ENCODE measurements at places on chromosomes 2 and 18. TPM values are rescaled to one million over a fixed set of nuclear protein-coding genes. Genes with fewer than 3 reads are reported as not detected.

CCDC178 gene
- not detected for polyA plus RNA-seq

RNU2-63P gene
- not detected for polyA plus RNA-seq

DNA sequence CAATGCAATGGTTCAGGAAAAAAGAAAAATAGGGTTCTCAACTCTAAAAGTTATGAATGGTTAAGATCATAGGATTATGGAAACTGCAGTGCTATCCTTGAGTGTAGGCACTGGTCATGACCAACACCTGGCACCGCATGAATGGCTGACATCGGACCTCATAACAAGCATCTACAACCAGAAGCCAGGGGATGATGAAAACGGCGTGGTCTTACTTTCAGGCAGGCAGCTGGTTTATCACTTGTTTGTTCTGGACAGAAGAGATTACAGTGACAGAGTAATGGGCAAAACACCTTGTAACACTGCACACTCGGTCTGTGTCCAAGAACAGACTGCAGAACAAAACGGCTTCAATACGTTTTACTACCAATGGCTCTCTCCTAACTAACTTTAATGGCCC lies 132.8 kb downstream of the STK39 start:
- DNase-seq = no peak
- no peaks in the 10 kb centered on the region for H3K36me3 ChIP-seq
- H3K27ac ChIP-seq = no peak overlapping the region
- H3K27me3 ChIP-seq = no peaks in the 10 kb centered on the region
- peaks cover 3% of the 10 kb centered on the region for H3K4me1 ChIP-seq

DNA sequence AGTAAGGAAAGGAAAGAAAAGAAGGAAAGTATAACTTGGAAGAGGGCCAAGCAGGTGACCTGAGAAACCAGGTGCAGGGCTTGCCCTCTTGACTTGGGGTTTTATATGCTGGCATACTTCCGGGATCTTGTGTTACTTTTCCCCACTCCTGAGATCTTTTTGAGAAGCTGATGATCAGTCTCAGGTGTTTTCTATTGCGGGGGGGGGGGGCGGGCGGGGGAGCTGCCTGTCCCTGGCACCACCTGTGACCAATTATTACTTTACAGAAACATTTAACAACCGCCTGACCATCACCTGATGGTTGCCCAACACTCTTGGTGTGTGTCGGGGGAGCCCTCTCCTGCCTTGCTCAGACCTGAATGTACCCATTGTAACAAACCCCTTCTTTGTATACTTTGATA lies 6.9 kb upstream of the CASP10 start:
- DNase-seq = no peak
- H3K27ac ChIP-seq = no peak overlapping the region
- no peak overlapping the region for H3K4me3 ChIP-seq
- H3K4me1 ChIP-seq = peaks cover 8% of the 10 kb centered on the region
- no peaks in the 10 kb centered on the region for H3K27me3 ChIP-seq
- no peaks in the 10 kb centered on the region for H3K36me3 ChIP-seq

GRCh38 chr2:235206399-235206798 lies 254.6 kb downstream of the SH3BP4 start:
- H3K4me1 ChIP-seq = no peaks in the 10 kb centered on the region
- H3K27ac ChIP-seq = no peak overlapping the region
- no peaks in the 10 kb centered on the region for H3K36me3 ChIP-seq
- no peak for DNase-seq

GRCh38 chr18:79133724-79134123 lies 64.5 kb downstream of the ATP9B start:
- peak; percentile 8 for DNase-seq
- no peak overlapping the region for H3K27ac ChIP-seq
- H3K36me3 ChIP-seq = no peaks in the 10 kb centered on the region
- H3K4me1 ChIP-seq = no peaks in the 10 kb centered on the region
- no peak overlapping the region for H3K4me3 ChIP-seq

DNA sequence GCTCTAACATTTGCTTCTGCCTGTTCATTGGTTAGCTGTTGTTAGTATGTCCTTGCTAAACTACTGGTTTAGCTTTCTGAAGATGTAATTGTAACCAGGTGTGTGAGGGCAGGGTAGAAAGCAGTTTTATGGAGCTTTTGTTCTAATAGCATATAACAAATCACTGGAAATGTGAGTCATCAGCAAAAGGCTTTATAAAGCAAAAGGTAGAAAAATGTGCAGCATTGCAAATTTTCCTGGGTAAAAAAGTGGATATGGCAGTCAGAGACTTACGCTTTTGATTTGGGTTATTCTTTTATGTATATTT lies 85.3 kb downstream of the ZNF407 start:
- no peak for DNase-seq
- H3K27ac ChIP-seq = no peak overlapping the region
- no peaks in the 10 kb centered on the region for H3K4me1 ChIP-seq
- peaks cover 9% of the 10 kb centered on the region for H3K36me3 ChIP-seq

- H3K4me3 ChIP-seq = no peak overlapping the region
- H3K27ac ChIP-seq = no peak overlapping the region
- no peaks in the 10 kb centered on the region for H3K4me1 ChIP-seq
- no peak for DNase-seq
Measured at GRCh38 chr2:149449017-149449416, 118.6 kb downstream of the LYPD6 start.

GRCh38 chr2:130391872-130392670 lies 36.2 kb downstream of the PTPN18 start:
- H3K4me3 ChIP-seq = peak overlapping the region; percentile 81
- no peaks in the 10 kb centered on the region for H3K36me3 ChIP-seq
- H3K27me3 ChIP-seq = no peaks in the 10 kb centered on the region
- H3K27ac ChIP-seq = peak overlapping the region; percentile 94

GRCh38 chr2:113138428-113139322 lies 11.3 kb downstream of the IL1RN start:
- H3K4me3 ChIP-seq = no peak overlapping the region
- H3K4me1 ChIP-seq = no peaks in the 10 kb centered on the region
- no peak for DNase-seq
- no peak overlapping the region for H3K27ac ChIP-seq

DNA sequence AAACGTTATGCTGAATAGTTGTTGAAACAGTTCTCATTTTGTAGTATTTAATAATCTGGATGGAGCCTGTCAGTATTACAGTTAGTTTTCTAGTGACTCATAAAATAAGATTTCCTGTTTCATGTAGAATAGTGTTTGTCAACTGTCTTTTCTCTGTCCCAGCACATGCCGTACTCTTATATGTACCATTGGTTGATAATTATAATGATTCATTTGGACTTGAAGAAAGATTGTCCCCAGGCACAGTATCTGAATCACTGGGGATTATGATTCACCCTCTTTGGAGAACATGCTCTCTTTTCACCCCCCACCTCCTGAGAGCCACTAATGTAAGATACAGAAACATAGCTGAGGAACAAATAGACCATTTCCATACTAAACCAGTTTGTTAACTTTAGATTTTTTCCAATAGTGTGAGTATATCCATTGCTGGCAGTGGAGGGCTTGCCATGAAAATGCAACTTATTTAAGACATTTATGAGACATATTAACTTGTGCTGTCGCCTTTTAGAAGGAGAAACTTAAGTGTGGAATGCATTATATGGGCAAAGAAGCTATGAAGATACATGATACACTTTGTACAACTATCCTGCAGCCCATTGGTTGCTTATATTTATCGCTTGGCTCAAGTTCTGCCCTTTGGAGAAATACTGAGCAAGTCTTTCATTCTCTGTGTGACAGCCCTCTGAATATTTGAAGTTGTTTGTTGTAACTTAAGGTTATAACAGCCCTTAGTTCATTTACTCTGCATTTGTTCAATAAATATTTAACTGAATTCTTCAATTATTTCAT lies 12.4 kb downstream of the COPS8 start:
- no peaks in the 10 kb centered on the region for H3K4me1 ChIP-seq
- H3K27me3 ChIP-seq = no peaks in the 10 kb centered on the region
- no peak for DNase-seq
- no peak overlapping the region for H3K4me3 ChIP-seq
- H3K27ac ChIP-seq = no peak overlapping the region

DNA sequence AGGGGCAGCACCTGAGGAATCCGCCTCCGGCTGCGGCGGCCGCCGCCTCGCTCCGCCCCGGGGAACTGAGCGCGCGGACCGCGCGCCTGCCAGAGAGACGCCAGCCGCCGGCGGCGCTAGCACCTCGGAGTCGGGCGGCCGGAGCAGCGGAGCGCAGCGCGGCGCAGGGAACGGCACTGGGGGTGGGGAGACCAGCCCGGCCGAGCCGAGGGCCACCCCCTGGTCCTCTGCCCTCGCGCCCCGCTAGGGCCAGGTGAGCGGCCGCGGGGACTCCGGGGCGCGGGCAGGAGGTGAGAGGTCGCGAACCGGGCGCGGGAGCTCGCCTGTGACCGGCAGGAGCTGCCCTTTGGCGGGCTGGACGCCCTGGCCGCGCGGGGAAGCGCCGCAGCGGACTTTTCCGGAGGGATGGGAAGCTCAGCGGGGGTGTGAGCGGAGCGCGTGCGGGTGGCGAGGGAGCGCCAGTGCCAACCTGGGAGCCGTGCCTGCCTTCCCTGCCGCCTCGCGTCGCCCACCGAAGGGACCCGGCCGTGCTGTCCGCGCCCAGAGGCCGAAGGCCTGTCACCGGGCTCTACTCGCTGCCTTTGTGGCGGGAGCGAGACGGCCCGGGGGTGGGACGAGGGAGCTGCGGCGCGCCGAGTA lies at the start of gene GREB1L:
TSS of gene GREB1L (plus strand) at position 92 of the 639 bp plus-strand sequence. CDS start 141,287 bp downstream, outside the sequence.
- H3K36me3 ChIP-seq = no peaks in the 10 kb centered on the region
- peak within 1 kb of the TSS; percentile 12 for H3K27ac ChIP-seq
- peak within 1 kb of the TSS; percentile 66 for H3K4me3 ChIP-seq
- peak; percentile 42 for DNase-seq

Data from heart right ventricle (tissue), 16 donors.